Stimulated activated CD4-positive, alpha-beta T cell treated with anti-CD3 and anti-CD28 coated beads, TNF-alpha, amount 100 ng/mL, for 1 hour (primary cell): ENCODE measurements at places on chromosomes 2 and 18.

- DNase-seq = no peak
These were observed 2.7 kb downstream of the ZEB2 start for GRCh38 chr2:144516981-144517865.

GRCh38 chr2:29129586-29130281 lies 14.5 kb downstream of the CLIP4 start:
- no peak for DNase-seq

- DNase-seq = no peak
These were observed 43.5 kb downstream of the KCTD1 start for GRCh38 chr18:26504831-26505230.

GRCh38 chr2:218991674-218992168 lies 1.5 kb downstream of the CRYBA2 start:
- DNase-seq = no peak

DNA sequence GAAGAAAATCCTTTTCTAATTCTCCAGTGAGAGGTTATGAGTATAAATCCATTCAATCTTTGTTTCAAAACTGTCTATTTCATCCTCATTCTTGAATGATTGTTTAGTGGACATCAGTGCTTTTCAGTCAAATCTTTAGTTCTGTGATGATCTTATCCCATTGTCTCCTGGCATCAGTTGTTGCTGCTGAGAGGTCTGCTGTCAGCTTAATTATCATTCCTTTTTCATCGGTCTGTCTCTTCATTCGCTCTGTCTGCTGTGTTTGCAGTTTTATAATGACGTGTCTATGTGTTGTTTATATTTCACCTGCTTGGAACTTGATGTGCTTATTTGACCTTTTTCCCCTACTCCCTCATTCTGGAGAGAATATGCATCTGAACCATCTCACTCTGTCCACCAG lies 69.2 kb upstream of the GLI2 start:
- DNase-seq = no peak

- DNase-seq = no peak
These were observed 121.5 kb upstream of the GYPC start for GRCh38 chr2:126534478-126534877.

DNA sequence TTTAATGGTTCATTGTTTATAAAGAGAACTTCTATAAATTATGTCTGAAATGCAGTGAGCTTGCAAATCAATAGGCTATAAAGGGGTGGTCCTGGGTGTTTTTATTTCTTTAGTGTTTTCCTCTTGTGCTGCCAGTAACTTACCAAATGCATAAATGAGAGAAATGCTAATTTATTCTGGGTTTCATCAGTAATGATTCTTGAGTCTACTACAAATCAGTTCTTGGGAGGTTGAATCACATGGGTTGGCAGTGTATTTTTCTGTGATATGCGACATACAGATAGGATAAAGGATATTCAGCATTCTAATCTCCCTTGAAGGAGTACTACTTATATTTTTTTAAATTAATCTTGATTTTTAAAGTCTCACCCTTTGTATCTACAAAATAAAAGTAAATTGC lies 170.1 kb upstream of the UNC80 start:
- DNase-seq = no peak

DNA sequence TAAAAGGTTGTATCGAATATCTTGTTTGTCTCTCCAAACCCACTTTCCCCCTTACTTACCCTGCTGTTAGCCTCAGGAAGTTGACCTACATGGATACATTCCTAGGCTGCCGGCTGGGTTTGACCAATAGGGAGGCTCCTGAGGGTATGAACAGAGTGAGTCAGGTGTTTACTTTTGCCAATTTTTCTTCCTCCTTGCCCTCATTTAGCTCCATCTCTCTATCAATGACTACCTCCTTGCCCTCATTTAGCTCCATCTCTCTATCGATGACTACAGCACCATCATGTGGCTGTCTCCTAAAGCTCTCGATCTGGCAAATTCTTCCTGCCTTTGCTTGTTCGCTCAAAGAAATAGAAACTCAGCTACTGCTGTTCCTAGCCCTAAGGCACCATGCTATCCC lies 571.9 kb upstream of the CRIM1 start:
- DNase-seq = no peak

DNA sequence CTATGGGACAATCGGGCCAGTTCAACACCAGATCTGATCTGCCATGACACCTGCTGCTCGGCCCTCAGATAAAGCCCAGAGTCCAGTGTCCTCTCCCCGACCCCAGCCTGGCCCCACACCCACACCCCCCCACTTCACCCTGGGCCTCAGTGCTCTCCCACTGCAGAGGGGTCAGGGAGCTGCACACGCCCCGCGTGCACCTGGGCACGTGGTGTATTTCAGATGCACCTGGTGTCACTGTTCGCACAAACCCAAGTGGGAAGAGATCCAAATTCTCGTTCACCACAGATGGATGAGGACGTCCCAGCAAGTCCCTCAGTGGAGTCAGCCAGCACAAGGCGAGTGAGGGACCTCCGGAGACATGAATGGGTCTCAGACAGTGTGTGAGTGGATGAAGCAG lies 161.3 kb downstream of the RTP5 start:
- no peak for DNase-seq

DNA sequence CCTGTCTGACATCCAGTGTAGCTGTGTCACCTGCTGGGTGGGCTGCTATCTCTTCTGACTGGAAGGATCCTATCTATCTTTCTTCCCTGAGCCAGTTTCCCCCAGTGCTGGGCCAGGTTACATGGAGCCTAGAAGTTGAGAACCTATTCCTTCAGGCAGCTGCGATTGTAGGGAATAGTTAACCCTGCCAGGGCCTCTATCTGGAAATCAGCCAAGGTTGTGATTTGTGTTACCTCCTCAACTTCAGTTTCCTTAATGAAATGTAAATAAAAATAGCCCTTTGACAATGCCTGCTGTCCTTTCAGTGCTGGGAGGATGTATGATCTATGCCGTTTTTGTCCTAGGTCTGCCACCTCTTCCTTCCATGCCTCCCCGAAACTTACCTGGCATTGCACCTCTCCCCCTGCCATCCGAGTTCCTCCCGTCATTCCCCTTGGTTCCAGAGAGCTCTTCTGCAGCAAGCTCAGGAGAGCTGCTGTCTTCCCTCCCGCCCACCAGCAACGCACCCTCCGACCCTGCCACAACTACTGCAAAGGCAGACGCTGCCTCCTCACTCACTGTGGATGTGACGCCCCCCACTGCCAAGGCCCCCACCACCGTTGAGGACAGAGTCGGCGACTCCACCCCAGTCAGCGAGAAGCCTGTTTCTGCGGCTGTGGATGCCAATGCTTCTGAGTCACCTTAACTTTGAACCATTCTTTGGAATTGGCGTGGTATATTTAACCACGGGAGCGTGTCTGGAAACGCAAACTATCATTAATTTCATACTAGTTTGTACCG lies 36.6 kb downstream of the GORASP2 start:
- DNase-seq = no peak

DNA sequence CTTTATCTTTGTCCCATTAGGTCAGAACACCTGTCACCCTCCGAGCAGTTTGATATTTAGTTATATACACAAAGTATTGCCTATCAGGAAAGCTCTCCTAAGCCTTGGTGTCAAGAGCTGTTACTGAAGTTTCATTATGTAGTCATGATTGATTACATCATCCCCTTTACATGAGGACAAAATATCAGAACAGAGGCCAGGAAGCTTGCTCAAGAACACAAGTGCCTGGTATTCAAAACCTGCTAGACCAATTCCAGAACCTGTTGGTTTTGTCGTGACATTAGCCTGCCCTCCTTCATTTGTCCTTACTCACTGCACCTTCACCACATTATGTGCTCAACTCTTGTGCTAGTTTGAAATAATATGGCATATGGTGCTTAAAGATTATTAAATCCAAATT lies 377.1 kb downstream of the CDH19 start:
- DNase-seq = no peak

DNA sequence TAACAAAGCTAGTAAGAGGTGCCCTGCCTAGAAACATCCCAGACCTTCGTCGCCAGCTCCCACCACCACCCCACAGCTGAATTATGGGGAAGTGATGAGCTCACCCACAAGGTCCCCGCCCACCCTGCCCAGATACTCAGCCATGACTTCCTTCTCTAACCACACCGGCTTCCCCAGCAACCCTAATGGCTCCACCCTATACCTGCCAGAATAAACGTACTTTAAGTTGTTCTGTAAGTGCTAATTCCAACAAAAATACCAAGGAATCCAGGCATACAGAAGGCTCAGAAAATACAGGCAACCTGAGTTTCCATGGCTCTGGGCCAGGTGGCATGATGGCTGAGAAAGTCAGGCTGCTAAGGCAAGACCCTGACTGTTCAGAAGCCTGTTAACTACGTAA lies 39.1 kb downstream of the TMEM163 start:
- no peak for DNase-seq

DNA sequence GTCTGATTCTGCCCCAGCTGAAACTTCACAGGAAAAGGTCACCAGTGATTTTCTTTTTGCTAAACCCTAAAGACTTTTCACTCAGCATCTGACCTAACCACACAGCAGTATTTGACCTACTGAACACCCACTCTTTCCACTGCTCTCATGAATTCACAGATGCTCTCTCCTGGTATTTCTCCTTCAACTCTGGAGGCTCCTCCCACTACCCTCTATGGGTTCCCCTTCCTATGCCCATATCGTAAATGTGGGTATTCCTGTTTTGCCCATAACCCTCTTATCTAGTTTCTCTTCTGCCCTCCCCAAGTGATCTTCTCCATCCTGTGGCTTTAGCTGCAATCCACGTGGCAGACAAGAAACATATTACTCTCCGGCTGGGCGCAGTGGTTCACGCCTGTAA lies 7.6 kb downstream of the PLEKHM3 start:
- no peak for DNase-seq

GRCh38 chr2:99918389-99918788 lies 224.0 kb downstream of the AFF3 start:
- DNase-seq = no peak

GRCh38 chr2:9995059-9995458 lies 43.6 kb downstream of the GRHL1 start:
- DNase-seq = no peak

GRCh38 chr2:200494048-200494447 lies 15.8 kb downstream of the KCTD18 start:
- DNase-seq = no peak

DNA sequence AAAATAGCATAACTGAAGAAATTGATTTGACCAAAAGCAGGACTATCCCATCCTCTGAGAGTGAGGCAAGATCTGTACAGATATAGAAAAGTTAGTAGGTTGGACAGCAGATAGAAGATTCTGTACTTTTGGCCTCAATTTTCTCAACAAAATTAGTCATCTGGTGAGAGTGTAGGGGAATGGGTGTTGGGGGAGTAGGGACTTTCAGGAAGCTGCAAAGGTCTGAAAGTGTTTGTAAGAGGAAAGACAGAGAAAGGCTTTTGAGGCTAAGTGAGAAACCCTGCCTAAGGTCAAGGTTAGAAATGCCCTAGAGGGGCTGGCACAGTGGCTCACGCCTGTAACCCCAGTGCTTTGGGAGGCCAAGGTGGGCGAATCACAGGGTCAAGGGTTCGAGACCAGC lies 40.3 kb downstream of the DAPL1 start:
- no peak for DNase-seq

DNA sequence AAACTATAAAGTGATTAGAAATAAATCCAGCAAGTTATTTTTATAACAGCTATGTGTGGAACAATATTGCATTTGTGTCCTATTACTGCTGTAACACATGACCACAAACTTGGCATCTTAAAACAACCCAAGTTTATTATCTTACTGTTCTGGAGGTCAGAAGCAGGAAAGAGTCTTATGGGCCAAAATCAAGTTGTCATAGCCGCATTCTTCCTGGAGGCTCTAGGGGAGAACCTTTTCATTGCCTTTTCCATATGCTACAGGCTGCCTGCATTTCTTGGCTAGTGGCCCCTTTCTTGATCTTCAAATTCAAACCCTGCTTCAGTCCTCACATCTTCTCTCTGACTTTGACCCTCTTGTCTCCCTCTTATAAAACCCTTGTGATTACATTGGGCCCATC lies 27.0 kb upstream of the HNRNPLL start:
- no peak for DNase-seq

DNA sequence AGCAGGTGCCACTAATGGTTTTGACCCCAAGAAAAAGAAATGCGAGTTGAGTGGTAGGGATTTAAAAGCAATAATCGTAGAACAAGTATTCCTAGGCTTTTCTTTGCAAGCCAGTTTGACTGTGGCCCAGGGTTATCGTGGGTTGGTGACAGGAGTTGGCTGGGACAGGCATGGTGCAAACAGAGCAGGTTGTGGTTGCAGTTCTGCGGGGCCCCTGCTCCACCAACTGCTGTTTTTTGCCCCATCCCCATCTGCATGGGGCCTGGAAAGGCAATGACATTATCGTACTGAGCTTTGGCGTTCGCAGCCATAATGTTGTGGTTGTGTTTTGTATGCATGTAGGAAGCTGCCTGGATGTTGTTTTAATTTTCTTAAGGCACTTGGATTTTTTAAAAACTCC lies 274.0 kb downstream of the TSN start:
- DNase-seq = no peak

DNA sequence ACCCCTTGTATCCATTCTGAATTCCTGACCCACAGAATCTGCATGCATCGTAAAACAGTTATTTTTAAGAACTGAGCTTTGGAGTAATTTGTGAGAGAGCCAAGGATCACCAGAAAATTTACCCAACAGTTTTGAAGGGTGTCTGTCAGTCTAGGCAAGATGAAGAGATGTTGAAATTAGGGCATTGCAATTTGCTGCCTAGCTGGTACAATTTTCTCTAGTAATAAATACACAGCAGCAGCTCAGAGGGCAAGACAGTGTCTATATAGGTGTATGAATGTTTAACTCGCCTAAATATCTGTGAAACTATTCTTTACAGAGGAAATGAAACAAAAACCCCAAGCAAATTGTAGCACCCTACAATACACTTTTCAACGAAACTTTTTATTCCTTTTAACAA lies 377.8 kb upstream of the POU3F3 start:
- DNase-seq = no peak

DNA sequence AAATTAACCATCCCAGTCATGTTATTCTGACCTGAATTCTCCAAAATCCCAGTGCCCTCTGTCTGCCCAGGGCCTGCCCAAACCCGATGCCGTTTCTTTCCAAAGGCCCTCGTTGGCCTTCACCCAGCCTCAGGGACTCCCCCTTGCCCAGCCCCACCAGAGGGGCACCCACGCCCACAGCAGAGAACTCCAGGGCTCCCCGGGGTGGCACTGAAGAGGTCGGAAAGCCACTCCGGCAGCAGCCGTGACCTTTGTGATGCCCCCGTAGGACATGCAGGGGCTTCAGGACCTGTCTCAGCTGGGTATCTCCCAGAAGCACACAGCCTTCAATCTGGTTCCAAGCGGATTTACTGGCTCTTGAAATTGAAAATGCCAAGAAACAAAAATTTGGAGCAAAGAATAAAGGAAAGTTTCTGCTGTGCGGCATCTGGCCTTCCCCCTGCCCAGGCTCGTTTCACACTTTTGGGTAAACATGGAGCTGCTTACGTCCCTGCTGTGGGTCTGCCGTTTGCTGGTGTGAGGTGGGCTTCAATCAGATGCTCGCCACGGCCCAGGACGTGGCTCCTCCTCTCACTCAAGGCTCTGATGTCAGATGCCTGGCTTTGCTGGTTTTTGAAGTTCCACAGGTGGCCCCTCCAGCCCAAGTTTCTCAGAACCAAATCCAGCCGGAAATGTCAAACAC lies 101.3 kb downstream of the TPO start:
- no peak for DNase-seq
